Activated CD4-positive, alpha-beta T cell treated with anti-CD3 and anti-CD28 coated beads, Interleukin-10, Interleukin-2, amounts not matched to agents 100 ng/mL and 50 ng/mL, durations not matched to agents 16 hours and 8 hours (primary cell): ENCODE measurements at places on chromosomes 6 and 20.
A peak's percentile ranks its signal among the peaks of the same experiment; 100 is the strongest.

GRCh38 chr6:110338820-110339470, 19.2 kb downstream of the METTL24 start:
- no peak for DNase-seq

GRCh38 chr6:31597006-31597405, 4.2 kb upstream of the NCR3 start:
- peak; percentile 78 for DNase-seq

- DNase-seq = no peak
Measured at GRCh38 chr6:92469186-92469828, 950.1 kb downstream of the EPHA7 start.

GRCh38 chr20:62938105-62938888, at the start of gene GID8:
Gene GID8 (plus strand): TSS chr20:62938147. CDS start chr20:62941503, 3,356 bp downstream.
- DNase-seq = peak; percentile 51

- DNase-seq = no peak
Measured at GRCh38 chr20:25214426-25214790, 18.9 kb downstream of the ENTPD6 start.

DNA sequence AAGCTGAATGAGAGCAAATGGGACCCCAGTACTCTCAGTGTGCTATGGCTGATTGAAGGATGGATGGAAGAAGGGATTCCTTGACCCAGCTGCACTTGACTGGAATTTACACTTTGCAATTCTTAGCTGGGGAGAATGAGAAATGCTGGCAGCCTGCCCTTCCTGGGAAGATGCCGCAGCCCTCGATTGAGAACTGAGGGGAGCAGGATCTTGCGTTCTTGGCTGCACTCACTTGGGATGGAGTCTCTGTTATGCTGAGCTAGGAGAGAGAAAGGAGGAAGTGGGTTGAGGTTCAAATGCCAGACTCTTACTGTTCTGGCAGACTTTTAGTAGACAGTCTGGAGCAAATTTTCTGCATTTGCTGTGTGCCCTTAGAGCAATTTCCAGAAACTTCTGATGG, 221.2 kb downstream of the FNDC1 start:
- DNase-seq = no peak

DNA sequence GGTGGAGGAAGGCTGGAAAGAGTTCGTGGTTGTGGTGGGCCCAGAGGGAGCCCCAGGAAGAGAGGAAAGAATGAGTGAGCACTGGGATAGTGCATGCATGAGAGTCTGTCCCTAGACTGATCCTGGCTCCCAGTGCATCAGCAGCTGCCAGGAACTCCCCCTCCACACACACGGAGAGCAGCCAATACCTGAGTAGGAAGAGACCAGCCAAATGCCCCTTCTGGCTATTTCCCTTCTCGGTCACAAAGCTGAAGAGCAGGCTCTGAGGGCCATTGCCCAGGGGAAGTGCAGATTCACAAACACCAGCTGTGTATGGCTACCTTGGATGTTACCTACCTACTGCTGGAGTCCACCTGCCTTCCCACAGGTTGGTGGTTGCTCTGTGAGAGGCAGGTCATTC, 45.1 kb downstream of the GABRR2 start:
- DNase-seq = no peak

- no peak for DNase-seq
Measured at GRCh38 chr20:64240243-64241015, 15.1 kb upstream of the PCMTD2 start.

DNA sequence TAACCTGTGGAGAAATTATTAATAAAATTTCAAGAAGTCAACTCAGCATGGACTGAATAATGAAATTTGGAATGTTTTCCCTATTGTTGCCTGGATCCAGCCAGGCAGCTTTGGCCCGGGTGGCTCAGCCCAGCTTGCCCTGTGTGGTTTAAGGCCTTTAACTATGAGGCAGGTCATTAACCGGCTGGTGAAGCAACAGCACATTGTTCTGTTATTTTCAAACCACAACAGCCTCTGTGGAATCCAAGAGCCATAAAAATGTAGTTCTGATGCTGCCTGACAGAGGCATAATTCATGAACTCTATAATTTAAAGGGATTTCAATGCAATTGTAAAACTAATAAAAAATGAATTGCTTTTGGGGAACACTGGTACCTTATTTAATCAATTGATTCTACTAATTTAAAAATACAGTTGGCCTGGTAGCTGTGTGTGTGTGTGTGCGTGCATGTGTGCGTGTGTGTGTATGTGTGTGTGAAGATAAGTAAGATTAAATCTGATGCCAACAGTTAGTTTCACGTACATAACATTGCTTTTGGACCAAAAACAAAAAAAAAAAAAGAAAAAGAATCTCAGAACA, 117.7 kb downstream of the RPS12 start:
- DNase-seq = no peak

DNA sequence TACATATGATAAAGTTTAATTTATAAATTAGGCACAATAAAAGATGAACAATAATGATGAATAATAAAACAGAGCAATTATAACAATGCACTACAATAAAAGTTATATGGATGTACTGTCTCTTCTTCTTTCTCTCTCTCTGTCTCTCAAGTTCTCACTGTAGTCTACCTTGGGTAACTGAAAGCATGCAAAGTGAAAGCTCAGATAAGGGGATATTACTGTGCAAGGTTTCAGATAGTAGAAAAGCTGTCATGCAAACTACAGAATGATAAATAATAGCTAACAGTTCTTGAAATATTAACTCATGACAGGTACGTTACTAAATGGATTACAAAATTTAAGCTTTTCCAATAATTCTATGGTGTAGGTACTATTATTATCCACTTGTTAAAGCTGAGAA, 311.9 kb upstream of the PRDM1 start:
- no peak for DNase-seq

- DNase-seq = no peak
Measured at GRCh38 chr20:7985916-7986315, 33.6 kb downstream of the TMX4 start.

DNA sequence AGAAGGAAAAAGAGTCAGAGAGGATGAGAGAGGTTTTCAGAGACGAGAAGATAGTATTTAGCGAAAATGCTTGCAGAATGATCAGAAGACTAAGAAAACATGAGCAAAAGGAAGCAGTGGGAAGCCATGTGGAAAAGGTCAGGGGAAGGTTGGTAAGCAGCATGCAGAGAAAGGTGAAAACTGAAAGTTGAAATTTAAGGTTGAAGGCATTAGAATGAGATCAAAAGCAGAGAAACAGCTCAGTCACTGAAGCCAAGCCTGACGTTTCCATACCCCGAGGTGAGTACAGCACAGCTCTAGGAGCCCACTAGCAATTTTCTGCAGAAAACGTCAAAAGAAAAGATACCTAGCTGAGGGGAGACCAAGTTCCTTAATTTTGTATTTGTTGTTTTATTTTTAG, 19.1 kb upstream of the TFB1M start:
- DNase-seq = no peak

GRCh38 chr6:109456710-109457561, 1.4 kb upstream of the MICAL1 start:
- DNase-seq = no peak

DNA sequence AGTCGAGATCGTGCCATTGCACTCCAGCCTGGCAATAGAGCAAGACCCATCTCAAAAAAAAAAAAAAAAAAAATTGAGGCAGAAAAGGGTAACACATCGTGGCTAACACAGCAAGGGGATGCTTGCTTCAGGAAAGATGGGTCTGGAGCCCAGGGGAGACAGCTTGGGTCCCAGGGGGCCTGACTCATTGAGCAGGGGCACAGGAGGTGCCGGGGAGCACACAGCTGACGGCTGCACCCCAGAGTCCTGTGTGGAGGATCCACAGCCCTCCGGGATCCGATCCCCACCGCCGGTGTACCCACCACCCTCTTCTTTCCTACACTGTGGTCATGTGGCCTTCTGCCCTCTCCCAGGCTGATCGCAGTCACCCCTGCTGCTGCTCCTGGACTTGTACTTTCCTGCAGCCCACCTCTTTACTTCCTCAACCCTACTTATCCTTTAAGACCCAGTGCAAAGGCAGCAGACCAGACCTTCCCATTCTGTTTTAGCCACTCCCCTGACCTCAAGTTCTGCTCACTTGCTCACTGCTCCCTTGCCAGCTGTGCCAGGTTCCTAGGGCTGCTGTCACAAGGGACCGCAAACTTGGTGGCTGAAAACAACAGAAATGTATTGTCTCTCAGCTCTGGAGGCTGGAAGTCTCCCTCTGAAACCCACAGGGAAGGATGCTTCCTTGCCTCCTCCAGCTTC, 17.6 kb upstream of the EZR start:
- no peak for DNase-seq

DNA sequence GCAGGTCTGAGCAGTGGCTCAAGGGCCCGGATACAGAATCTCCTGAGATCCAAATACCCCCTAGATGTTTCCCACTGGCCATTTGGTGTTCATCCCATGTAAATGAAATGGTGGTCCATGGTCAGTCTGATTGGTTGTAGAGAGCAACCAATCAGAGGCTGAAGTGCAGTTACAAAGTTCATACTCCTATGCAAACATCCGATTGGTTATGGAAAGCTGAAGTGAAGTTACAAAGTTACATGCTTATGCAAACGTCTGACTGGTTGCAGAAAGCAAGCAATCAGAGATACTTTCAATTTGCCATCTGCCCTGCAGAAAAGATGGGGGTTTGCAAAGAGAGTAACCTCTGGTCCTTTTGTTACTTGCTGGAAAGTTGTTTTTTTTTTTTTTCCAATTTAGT, 313.6 kb downstream of the CDKAL1 start:
- no peak for DNase-seq

- no peak for DNase-seq
Measured at GRCh38 chr20:34940081-34940481, 15.5 kb downstream of the GSS start.

- no peak for DNase-seq
Measured at GRCh38 chr6:132333639-132334520, 67.4 kb downstream of the MOXD1 start.

DNA sequence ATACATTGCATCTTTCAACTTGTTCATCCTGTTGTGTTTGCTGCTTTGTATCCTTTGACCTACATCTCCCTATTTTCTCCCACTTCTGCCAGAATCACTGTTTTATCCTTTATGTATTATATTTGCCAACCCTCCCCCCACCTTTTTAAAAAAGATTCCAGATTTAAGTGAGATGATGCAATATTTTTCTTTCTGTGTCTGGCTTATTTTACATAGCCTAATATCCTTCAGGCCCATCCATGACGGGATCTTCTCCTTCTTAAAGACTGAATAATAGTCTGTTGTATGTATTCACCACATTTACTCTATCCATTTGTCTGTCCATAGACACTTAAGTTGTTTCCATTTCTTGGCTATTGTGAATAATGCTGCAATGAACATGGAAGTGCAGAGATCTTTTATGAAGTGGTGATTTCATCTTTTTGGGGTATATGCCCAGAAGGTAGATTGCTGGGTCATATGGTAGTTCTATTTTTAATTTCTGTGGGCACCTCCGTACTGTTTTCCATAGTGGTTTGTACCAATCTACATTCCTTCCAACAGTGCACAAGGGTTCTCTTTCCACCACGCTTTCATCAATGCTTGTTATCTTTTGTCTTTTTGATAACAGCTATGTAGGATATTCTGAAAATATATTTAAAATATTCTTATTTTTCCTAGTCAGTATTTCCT, 181.0 kb downstream of the CDKAL1 start:
- no peak for DNase-seq

DNA sequence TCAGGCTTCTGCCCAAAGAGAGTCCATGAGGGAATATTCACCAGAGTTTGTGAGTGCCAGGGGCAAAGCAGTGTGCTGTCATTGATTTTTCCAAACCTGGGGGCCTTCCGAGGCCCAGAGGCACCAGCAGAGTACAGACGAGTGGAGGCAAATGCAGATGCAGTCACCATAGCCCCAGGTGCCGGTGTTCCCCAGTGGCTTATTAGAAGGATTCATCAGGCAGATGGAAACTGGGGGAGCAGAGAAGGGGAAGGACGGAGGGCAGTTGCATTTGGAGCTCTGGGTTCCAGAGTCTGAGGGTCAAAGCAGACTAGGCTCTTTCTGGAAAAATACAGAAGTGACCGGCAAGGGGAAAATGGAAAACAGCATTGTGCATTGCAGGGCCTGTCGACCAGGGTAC, 184.2 kb downstream of the ANKRD60 start:
- no peak for DNase-seq

GRCh38 chr6:149717255-149717587, 680 bp downstream of the LATS1 start:
- no peak for DNase-seq

GRCh38 chr6:136677344-136677743, 114.9 kb downstream of the MAP3K5 start:
- DNase-seq = no peak

DNA sequence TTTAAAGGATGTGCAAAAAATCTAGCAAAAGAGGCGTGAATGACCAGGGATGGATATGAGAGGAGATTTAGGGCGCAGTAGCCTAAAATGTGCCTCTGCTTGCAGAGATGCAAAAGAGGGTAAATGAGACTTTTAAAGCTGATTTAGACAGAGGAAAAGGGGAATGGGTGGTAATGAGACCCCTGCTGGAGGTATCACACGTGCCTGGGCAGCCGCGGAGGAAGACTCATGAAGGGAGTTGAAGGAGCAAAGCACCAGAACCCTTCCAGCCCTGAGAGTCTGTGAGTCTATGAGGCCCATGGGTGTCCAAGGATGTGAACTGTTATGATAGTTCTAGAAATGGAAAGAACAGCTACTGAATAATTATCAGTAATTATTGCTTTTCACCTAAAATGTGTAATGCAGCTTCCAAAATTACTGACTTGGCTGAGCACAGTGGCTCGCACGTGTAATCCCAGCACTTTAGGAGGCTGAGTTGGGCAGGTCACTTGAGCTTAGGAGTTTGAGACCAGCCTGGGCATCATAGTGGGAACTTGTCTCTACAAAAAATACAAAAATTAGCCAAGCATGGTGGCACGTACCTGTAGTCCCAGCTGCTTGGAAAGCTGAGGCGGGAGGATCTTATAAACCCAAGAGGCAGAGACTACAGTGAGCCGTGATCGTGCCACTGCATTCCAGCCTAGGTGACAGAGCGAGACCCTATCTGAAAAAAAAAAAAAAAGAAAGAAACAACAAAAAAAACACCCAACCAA, 38.2 kb upstream of the TIAM2 start:
- no peak for DNase-seq

DNA sequence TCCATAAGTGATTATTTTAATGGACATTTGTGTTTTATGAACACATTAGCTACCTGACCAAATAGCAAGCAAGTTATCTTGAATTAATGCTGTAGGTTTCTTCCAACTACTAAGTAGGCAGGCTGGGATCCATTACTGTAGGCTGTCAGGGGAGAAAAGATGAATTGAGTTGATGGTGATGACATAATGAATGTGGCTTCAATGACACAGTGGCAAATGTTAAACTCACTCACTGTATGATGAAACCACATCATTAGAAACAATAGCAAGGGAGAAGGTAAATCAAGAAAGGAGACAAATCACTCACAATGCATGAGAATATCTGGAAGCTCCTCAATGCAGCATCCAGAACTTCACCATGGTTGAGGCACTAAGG, 529.7 kb upstream of the CITED2 start:
- no peak for DNase-seq

GRCh38 chr6:72712910-72713309, 91.0 kb downstream of the KCNQ5 start:
- no peak for DNase-seq
